CD4-positive, alpha-beta T cell treated with Interleukin-6 for 4 hours (primary cell): ENCODE measurements at places on chromosomes 13 and 19.

DNA sequence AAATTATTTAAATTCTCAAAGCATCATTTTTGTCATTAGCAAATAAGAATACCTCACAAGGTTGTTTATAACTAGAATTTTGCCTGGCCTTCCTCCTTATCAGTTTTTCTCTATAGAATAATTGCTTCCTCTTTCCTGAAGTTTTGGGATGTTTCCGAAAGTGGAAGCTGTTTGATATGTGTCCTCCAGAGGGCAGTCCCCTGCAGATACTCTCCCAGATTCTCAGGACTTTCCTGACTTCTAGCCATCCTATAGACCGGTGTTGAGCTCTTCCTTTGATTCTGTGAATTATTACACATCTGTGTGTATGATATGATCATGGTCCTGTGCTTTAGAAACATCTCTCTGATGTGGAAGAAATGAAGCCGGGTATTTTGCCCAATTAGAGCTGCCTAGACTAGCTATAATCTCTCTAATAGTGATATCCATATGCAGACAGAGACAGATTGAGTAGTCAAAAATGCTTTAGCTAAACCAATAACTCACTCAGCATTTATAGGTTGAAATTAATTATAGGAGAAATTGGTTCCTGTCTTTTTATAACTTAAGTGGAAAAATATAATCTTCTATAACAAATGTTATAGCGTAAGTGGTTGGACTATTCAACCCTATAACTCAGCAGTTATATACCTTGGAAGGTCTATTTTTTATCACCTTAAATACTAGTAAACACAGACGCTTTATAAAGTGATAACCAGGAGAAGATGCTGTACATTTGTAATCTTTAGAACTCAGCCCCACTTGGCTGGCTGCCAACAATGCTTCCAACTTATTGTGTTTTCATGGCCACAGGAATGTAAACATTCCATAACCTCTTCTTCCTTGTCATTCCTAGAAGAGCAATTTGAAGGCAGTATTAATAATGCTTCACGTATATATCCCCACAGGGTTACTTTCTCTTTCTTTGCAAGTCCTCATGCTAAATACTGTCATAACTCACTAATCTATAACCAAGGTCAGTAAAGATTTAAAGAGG lies 201.0 kb upstream of the RXFP2 start:
- DNase-seq, result no peak

DNA sequence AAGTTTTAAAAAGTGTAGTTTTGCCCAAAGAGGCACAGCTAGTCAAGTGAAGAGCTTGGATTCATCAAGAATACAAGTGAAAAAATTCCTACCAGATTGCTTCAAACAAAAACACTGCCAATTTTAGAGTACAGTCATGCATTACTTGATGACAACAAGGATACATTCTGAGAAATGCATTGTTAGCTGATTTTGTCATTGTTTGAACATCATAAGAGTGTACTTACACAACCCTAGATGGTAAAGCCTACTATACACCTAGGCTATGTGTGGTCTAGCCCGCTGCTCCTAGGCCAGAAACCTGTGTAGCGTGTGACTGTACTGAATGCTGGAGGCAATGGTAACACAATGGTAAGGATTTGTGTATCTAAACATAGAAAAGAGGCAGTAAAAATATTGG lies 41.1 kb downstream of the TMTC4 start:
- DNase-seq, result no peak

DNA sequence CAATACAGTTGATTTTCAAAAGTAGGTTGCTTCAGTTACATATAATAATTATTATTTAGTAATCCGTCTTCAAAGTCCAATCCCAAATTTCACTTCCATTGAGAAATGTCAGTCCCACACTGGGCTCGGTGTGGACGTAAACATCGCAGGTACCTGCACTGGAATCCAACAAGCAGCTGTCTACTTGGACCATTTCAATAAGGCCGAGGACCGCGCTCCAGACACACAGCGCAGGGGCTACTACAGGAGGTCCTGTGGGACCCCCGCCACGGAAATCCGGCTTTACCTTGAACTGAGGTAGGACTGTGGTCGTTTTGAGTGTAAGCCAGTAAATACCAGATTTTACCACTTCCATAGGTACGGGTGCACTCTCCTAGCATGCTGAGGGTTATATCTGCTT lies 30.8 kb downstream of the IRS2 start:
- DNase-seq, result no peak

DNA sequence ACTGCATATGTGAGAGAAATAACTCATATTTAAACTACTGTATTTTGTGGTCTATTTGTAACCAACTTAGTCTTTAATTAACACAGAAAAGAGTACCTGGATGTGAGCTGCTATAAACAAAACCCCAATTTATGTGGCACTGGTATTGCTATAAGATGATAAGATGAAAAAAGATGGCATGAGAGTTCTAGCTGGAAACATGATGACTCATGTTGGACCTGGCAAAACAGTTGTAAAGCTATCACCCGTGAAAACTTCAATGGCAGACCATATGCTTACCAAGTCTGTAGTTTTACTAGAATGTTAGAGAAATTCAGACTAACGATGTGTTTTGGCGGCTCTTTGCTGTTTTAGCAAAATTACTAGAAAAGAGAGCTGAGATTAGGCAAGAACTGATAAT lies 69.6 kb upstream of the PCDH9 start:
- no peak for DNase-seq

- no peak for DNase-seq
Observed at GRCh38 chr19:56423985-56424353, 19.8 kb downstream of the ZNF583 start.
